Stimulated activated CD8-positive, alpha-beta memory T cell treated with anti-CD3 and anti-CD28 coated beads, Interleukin-2, amount 100 ng/mL, for 1 hour (primary cell): ENCODE measurements at places on chromosomes 4 and X.

DNA sequence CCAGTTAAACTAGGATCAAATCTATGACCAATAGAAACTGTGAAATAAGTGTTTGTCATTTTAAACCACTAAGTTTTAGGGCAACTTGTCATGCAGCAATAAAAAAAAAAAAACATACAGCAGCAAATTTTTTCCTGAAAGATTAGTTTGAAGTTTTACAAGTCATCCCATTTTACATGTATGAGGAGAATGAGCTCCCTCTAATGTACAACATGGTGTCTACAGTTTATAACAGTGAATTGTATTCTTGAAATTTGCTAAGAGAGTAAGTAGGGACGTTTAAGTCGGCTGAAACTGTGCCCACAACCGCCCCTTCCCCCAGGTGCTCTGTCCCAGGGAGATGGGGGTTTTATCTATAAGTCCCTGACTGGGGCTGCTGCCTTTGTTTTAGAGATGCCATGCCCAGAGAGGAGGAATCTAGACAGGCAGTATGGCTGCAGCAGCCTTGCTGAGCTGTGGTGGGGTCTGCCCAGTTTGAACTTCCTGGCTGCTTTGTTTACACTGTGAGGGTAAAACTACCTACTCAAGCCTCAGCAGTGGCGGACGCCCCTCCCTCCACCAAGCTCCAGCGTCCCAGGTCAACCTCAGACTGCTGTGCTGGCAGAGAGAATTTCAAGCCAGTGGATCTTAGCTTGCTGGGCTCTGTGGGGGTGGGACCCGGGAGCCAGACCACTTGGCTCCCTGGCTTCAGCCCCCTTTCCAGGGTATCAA is 499.3 kb upstream of the CT83 start:
- DNase-seq: no peak

- DNase-seq: no peak
These were observed at the start of gene NPFFR2 for GRCh38 chr4:72031868-72032608. NPFFR2 (plus strand) TSS chr4:72032000; CDS start chr4:72128592, 96,592 bp downstream.

GRCh38 chr4:16222957-16223527 is 3.2 kb downstream of the TAPT1 start:
- no peak for DNase-seq

- DNase-seq: no peak
These were observed 171.9 kb upstream of the GALNT7 start for GRCh38 chr4:172996571-172997216.

DNA sequence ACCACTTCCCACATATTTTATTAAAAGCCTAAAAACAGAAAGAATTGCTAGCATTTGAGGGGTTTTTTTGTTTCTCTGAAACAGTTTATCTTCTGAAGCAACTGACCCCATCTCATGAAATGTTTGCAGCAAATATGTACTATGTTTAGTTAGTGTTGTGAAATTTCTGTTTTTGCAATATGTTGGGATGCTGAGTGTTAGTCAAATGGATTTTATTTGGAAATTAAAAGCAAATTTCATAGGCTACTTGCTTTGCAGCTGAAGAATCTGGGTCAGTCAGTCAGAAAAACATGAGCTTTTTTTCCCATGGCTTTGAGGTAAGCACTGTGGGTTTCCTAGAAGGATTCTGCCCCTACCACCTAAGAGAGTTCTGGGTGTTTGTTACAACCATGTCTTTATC is 184.9 kb upstream of the DKK2 start:
- DNase-seq: no peak

DNA sequence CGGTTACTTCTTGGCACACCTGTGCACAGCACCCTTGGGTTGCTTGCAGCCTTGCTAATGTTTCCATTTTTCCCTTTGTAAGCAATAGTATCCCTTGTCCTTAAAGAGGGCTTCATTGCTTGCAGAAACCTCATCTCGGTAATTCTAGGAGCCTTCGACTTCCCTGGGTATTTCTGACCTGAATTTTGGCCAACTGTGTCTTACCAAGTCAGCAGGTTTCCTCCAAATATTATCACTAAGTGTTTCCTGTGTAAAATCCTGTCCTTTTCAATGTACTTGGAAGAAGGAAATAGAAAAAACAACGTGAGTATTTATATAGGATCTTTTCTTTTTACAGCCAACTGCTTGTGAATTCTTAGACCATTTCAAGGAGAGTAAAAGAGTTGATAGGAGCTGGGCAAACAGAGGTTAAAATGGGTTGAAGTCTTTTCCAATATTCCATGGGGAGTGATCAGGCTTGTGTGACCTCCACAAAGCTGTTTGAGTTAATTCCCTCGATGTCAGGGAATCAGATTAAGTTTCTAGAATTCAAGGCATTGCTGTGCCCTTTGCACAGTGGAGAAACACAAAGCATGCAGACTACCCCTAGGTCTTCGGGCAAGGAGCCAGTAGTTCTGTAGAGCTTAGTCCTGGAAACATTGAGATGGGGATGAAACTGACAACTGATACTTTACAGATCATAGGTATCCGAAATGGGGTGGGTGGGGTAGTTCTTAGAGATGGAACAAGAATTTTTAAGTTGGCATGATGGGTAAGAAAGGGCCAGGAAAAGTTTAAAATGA is 209.9 kb downstream of the CPE start:
- no peak for DNase-seq

GRCh38 chr4:156193106-156193505 is 239.4 kb upstream of the CTSO start:
- DNase-seq: no peak

DNA sequence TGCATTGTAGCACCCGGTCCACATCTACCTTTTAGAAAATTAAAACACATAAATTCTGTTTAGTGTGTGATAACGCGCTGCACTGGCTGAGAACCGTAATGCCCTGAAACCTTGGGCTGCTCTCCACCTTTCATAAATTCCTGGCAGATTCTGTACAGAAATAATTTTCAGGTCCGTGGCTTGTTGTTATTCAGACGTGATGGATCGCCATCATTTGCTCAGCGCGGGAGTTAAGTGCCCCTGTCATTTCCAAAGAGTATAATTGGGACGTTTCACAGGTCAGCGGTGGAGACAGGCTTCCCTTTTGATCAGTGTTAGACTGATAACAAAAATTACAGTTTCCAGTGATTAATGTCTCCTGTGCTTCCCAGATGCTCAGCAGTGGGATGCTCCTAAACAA is 16.5 kb downstream of the UVSSA start:
- no peak for DNase-seq

- no peak for DNase-seq
These were observed 20.3 kb downstream of the CFAP99 start for GRCh38 chr4:2438822-2439718.

DNA sequence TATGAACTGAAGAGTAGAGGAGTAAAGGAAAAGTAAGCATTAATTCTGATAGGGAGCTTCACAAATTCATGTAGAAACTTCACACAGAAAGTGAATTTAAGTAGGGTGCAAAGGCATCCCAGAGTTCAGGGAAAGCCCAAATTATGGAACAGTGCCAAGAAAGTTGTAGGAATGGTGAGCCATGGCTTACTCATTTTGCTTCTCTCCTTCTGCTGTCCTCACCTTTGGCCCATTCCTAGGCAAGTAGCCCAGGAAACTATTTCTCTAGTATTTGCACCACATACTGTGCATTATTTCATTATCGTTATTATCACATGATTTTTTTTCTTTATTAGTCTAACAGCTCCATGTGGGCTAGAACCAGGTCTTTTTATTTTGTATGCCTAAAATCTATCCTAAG is 34.9 kb upstream of the IL1RAPL1 start:
- no peak for DNase-seq

DNA sequence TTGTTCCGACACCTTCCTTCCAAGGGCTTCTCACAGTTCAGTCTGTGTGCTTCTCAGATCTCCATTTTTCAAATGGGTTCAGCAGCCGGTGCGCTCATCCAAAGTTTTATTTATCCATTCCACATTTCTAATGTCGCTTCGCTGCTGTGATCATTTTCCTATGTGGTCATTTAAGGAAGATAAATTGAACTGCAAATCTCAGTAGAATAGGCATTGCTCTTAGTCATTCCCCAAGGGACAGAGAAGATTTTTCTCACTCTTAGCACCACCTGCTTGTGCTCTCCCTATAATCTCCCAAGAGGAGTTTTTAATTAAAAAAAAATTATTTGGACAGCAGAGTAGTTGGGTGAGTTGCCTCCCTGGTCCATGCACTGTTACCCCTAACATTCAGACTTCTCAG is 278.9 kb upstream of the GATB start:
- no peak for DNase-seq

DNA sequence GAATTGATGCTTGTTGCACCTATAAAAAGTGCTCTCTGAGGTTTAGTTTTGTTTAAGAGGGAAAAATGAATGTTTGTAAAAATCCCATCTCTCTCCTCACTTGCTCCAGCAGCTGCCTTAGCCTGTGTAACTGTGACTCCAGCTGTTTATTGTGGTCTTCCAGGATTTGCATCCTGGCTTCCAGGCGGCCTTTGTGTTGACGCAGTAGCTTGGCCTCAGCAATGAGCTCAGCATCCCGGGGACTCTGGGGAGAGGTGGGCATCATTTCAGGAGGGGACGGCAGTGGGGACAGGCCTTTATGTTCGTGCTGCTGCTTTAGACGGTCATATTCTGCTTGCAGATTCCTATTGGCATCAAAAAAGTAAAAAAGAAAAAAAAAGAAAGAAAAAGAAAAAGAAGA is 75.3 kb upstream of the FTHL17 start:
- DNase-seq: no peak

- DNase-seq: no peak
These were observed 181.3 kb downstream of the OR13H1 start for GRCh38 chrX:131725001-131725654.

DNA sequence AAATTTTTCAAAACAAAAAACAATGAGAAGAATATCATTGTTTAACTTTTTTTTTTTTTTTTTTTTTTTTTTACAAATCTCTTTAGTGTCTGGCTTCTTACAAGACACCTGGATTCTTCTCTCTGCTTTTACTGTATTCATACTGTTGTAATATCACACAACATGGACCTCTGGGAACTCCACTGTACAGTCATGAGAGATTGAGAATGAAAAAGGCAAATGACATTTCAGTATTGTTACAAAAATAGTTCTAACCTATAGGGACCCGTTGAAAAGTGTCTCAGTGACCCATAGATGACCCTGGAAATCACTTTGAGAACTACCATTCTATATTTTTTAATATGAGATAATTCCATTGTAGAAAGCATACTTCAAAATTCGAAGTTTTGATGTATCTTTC is 124.4 kb downstream of the SLIT2 start:
- DNase-seq: no peak

DNA sequence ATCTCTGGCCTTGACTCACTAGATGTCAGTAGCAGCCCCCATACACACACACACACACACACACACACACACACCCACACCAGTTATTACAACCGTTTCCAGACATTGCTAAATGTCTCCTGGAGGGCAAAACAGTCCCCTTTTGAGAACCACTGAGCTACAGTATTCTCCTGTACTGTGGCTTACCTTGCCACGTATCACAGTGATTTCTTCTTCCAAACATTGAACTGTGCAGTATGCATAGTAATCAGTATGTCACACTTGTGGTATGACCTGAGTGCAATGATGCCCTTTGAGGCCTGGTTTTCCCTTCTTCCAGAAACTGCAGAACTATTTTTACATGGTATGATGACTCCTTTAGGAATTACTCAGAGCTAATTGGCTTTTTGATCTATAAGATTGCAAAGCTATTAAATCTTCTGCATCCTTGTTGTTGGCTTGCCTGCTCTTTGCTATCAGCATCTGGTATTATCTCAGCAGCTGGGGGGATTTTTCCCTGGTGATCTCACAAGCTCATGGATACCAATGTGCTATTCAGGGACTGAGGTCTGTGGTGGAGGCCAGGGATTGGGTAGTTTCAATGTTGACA is 3.6 kb upstream of the THOC2 start:
- no peak for DNase-seq

DNA sequence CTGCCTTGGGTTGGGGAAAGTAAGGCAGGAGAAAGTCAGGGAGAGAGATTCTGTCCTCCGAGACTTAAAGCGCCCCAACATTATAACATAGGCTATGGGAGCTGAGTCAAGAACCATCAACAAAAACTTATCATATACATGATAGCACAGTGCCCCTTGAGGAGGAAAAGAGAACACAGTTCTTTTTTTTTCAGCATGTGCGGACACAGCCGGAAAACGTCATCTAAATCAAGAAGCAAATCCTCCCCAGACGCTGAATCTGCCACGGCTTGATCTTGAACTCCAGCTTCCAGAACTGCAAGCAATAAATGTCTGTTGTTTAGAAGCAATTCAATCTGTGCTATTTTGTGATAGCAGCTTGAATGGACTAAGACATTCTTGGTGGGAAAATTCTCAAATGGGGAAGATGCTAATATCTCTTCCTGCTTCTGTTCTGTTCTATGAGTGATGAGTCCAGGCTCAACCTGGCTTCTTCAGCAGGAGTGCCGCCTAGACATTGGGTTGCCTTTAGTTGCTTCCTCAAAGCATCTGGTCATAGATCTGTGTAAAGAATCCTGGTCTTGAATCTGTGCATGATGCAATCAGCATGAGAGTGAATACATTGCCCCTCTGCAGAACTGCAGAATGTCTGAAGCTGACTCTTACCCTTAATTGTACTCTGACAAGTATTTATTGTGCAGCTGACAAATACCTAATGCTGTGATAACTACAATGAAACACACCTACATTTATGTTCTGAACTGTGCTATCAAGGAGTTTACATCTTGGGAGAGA is 549.8 kb upstream of the PRKX start:
- DNase-seq: no peak

- DNase-seq: no peak
These were observed 26.5 kb upstream of the PLCXD1 start for GRCh38 chrX:254630-255215.

- DNase-seq: no peak
These were observed 978 bp downstream of the HS6ST2 start for GRCh38 chrX:132957211-132958090.

DNA sequence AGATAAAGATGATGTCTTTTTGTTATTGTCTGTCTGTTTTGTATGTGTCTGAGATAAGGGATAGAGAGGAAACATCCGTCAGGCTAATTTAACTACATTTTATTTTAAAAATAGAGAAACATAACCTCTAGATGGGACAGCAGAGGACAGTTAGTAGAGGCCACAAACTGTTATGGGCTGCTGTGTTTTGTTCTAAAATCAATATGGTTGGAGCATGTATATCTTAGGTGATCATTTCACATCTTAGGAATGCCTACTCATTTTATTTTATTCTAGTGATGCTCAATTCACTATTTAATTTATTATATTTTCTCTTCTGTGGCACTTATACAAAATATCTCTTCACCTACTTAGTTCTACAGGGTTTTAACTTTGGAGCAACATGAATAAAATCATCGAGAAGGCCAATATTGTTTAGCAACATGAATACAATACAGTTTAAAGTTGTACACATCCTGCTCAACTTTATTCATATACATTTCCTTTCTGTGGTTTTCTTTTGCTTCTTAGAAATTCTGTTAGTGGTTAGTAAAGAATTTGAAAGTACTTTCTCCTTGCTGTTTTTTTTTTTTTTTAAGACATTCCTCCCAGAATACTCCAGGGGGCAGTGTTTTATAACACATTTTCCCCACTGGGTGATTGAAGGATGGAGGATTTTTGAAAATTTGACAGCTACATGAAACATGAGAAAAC is 392.9 kb downstream of the UNC5C start:
- no peak for DNase-seq

- no peak for DNase-seq
These were observed 112.2 kb upstream of the ENPP6 start for GRCh38 chr4:184329659-184330400.
